ENCODE measurements at places on chromosomes 13 and 19.

DNA sequence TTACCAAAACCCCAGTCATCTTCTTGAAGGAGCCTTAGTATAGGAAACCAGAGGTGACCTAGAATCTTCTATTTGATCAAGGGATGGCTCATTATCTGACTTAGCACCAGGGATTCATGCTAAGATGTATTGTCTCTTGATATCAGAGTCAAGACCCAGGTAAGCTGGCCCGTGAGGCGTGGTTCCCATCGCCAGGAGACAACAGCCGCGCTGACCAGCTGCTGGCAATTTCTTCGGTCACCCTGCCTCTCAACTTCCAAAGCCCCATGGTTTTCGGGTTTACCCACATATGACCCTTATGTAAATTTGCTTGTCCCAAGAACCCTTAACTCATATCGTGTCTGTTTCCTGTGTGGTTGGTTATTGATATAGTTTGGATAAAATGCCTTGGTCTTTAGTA, 77.7 kb upstream of the VSTM2B start:
- no peak for DNase-seq

- DNase-seq, result no peak
Observed at GRCh38 chr13:39900106-39900750, 244.8 kb downstream of the COG6 start.

DNA sequence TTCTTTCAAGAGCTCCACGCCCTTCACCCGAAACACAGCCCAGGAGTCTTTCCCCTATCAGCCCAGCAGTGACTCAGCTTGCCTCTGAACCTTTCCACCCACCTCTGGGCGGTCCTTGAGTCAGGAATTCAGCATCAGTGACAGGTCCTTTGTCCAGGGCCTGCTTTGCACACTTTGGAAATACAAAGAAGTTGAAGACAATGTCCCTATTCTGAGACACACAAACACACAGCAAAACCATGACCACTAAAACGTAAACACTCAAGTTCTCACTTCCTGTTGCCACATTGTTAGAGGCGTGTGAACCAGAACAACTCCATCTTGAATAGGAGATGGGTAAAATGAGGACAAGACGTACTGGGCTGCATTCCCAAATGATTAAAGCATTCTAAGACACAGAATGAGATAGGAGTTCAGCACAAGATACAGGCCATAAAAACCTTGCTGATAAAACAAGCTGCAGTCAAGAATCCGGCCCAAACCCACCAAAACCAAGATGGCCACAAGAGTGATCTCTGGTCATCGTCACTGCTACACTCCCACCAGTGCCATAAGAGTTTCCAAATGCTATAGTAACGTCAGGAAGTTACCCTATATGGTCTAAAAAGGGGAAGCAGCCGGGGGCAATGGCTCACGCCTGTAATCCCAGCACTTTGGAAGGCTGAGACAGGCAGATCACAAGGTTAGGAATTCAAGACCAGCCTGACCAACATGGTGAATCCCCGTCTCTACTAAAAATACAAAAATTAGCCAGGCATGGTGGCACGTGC, 49.2 kb upstream of the ATP12A start:
- no peak for DNase-seq

DNA sequence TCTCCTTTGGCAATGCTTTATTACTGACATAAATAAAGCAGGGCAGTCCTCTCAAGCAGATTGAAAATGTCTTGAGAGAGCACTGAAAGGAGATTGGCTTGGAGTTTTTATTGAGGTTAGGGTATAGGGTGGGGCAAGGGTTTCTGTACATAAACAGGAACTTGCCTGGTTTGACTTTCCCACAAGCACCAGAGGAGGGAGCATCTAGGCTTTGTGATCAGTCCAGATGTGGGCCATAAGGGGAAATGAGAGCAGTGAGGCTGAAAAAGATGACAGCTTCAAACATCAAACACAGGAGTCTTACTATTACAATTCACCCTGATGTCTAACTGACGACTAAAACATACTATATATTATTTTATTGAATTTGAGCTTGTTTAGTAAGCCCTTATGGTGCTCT, 260.9 kb downstream of the MTUS2 start:
- no peak for DNase-seq

DNA sequence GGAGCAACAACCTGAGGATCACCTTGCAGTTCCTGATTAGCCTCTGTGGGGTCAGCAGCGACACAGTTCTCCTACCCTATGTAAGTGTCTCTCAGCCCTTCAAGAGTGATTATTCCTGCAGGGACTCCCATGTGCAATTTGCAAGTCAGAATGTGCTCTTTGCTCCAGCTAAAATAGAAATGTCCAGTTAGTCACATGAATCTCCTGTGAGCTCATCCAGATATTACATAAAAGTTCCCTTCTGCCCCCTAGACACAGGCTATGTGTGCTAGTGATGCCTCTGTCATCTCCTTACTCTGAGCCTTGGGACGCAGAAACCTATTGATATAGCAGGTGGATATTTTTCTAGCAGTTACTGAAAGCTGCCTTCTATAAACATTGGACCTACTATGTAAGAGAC, 105.5 kb downstream of the ZAR1L start:
- DNase-seq, result no peak

- DNase-seq, result no peak
Observed at GRCh38 chr13:36421447-36421846, 10.8 kb upstream of the CCNA1 start.

DNA sequence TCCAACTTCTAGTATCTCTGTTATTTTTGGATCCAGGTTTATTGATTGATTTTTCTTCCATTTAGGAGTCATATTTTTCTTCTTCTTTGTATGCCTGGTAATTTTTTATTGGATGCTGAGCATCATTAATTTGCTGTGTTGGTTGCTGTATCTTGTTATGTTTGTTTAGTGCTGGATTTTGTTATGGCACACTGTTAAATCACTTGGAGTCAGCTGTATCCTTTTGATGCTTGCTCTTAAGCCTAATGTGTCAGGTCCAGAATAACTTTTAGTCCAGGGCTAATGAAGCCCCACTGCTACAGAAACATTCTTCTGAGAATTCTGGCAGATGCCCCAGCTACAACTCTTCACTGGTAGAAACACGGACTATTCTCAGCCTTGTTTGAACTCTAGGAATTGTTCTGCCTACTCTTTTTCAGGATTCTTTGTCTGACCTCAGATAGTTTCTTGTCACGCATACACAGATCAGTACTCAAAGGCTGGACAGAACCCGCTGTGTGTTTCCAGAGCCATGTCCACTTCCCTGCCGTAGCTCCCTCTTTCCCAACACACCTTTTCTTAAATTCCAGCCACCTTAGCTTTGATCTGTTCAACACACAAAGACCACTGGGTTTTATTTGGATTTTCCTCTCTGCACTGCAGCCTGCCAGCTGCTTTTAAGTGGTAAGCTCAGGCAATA, 137.1 kb upstream of the WASF3 start:
- no peak for DNase-seq

DNA sequence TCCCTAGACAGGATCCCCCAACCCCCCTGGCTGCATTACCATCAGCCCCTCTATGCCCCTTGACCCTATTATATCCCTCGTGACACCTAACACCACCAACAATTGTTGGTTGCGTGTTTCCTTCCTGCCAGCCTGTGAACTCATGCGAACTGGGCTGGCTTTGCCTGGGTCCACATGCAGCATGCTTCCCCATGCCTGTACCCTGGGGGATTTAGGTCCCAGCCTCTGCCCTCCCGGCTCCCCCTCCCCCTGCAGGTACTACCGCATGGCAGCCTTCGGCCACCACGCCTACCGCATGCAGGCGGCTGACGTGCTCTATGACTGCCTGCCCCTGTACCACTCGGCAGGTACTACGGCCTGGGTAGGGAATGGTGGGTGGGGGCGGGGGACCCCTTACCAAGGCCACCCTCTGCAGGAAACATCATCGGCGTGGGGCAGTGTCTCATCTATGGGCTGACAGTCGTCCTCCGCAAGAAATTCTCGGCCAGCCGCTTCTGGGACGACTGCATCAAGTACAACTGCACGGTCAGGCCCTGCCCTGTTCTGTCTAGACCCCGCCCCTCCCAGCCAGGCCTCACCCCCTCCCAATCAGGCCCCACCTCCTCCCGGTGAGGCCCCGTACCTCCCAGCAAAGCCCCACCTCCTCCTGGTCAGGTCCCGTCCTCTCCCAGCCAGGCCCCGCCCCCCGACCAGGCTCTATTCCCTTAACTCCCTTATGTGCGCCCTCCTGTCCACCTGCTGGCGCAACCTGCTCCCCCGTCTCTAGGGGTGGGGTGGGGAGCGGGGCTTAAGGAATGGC, 18.5 kb downstream of the SLC27A1 start:
- DNase-seq, result no peak

DNA sequence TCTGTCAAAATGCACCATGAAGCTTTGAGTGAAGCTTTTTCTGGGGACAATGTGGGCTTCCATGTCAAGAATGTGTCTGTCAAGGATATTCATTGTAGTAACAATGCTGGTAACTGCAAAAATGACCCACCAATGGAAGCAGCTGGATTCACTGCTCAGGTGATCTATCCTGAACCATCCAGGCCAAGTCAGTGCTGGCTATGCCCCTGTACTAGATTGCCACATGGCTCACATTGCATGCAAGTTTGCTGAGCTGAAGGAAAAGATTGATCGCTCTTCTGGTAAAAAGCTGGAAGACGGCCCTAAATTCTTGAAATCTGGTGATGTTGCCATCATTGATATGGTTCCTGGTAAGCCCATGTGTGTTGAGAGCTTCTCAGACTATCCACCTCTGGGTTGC, 12.7 kb downstream of the GPR42 start:
- no peak for DNase-seq

All from hypothalamus (tissue), 51 donors.